Activated CD8-positive, alpha-beta memory T cell treated with anti-CD3 and anti-CD28 coated beads for 1 hour (primary cell): ENCODE measurements at places on chromosomes 3 and 15.

GRCh38 chr3:15953841-15954240, 156.1 kb upstream of the ANKRD28 start:
- DNase-seq = no peak

DNA sequence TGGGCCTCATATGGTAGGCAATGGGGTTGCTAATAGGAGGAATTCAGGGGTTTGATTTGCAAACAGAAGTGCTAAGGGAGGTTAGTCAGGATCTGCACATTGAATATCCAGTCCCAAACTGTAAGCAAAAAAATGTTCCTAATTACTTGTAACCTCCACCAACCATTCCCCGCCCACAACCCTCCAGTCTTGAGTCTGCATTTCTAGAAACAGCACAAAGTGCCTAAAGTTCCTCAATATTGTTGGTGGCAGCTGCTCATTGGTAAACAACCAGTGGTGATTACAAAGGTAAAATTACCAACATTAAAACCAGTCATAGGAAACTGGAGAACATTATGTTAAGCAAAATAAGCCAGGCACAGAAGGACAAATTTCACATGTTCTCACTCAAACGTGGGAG, 18.9 kb downstream of the HDC start:
- no peak for DNase-seq

GRCh38 chr3:13167064-13167743, 94.0 kb upstream of the IQSEC1 start:
- no peak for DNase-seq

DNA sequence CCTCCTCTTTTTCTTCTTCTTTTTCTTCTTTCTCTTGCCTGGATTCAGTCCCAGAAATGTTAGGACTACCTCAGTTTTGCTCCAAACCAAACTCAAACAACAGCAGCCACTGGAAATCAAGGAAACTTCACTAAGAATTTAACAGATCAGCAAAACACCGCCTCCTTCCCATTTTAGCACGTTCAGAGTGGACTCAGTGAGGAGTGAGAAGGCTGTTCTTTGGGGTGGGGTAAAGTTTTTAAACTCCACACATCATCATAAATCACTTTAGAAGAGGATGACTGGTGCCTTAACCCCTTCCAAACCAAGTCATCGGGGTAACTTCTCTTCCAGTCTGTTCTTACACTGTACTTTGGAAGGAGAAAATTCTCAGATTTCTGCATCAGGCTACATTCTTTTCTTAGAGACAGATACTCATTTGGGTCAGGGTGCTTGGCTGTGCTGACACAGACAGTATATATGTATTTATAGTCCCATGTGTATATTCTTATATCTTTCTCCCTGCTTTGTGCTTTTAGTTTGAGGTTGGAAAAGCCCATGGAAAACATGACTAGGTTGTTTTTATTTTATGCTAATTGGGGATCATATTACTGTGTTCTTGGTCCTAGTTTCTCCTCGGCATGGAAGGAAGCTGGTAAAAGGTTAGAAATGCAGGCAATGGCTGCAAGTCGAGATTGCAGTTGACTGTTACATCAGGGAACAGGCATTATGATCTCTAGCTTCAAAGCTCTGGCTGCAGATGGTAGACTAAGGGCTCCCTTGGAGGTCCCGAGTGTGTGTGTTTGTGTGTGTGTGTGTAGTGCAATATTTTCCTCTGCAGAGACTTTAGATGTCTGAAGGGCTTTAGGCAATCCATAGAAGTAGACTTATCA, at the start of gene CCDC80:
Gene CCDC80 (minus strand): TSS at position 214 of the 872 bp plus-strand sequence. CDS start 1,238 bp downstream, outside the sequence.
- DNase-seq = no peak

- no peak for DNase-seq
Measured at GRCh38 chr3:151835751-151836525, 22.0 kb downstream of the AADAC start.

DNA sequence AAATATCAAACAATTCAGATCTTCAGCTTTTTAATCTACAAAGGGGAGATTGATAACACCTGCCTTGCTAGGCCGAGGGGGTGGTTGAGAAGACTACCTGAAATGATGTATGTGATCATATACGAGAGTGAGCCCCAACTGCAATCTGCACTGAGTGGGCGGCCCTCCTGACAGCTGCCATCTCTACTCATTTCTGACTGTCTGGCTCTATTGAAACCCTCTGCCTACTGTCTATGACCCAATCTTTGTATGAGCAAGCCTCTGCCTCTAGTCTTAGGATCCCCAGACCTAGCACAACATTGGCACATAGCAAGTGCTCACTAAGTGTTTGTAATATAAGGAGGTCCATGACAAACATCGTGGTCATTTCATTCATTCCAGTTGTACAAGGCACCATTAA, 144.4 kb upstream of the NR2F2 start:
- no peak for DNase-seq

- DNase-seq = no peak
Measured at GRCh38 chr15:38217191-38217595, 35.4 kb upstream of the SPRED1 start.

DNA sequence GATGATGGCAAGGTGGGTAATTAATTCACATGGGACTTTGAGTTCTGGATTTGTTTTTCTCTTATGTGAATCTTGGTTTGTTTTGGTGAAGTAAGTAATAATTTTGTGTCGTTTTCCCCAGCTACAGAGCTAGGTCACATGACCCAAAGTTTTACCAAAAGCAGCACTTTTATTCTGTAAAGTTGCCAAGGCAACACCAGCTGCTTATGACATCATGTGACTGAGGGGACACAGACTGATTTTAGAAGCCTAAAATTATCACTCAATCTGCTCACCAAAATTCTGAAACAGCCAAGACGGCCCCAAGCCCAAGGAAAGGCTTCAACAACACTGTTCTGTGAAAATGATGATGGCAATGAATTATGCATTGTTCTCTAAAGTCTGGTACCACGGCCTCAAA, 63.9 kb downstream of the MEX3B start:
- no peak for DNase-seq
